ACHN (cell line): ENCODE measurements at places on chromosomes 2 and 18.
A peak's percentile ranks its signal among the peaks of the same experiment; 100 is the strongest.

GRCh38 chr2:191043438-191043837 lies 29.5 kb upstream of the STAT1 start:
- DNase-seq, result no peak

DNA sequence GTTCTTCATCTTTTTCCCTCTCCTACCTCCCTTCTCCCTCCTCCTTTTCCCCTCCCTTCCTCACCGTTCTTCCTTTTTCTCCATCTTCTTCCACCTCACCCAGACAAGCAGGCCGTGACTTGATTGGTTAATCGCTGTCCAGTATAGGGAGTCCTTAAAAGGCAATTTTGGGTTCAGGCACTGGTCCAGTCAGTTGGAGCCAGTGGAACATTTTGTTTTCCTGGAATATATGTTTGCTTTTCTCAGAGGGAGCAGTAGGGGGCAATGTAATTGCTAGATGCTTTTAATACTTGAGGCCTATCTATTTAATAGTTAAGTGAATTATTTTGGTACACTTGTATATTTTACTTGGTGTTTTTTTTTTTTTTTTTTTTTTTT lies 15.0 kb downstream of the ELAC1 start:
- DNase-seq, result peak; percentile 17

DNA sequence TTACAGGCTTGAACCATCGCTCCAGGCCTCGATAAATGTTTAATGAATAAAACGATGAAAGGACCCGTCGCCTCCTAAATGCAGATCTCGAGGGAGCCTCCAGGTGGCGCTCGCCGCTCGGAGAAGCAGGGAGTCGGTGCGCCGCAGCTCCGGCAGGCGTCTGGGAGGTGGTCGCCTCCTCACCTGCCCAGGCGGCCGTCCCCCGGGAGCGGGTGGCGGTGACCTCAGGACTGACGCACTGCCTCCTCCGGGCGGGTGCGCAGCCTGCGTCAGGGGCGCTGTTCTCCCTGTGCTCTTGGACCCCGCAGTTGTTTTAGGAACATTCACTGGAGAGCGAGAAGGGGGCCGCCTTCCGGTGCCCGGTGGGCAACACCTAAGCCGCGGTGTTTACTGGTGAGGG lies 38.6 kb upstream of the POLE4 start:
- peak; percentile 54 for DNase-seq

GRCh38 chr2:131132729-131133128 lies 27.6 kb downstream of the PLEKHB2 start:
- no peak for DNase-seq

GRCh38 chr2:160270571-160271113 lies 70.6 kb upstream of the ITGB6 start:
- peak; percentile 95 for DNase-seq

- DNase-seq, result peak; percentile 83
These were observed 16.3 kb downstream of the GPR55 start for GRCh38 chr2:230908595-230909191.

DNA sequence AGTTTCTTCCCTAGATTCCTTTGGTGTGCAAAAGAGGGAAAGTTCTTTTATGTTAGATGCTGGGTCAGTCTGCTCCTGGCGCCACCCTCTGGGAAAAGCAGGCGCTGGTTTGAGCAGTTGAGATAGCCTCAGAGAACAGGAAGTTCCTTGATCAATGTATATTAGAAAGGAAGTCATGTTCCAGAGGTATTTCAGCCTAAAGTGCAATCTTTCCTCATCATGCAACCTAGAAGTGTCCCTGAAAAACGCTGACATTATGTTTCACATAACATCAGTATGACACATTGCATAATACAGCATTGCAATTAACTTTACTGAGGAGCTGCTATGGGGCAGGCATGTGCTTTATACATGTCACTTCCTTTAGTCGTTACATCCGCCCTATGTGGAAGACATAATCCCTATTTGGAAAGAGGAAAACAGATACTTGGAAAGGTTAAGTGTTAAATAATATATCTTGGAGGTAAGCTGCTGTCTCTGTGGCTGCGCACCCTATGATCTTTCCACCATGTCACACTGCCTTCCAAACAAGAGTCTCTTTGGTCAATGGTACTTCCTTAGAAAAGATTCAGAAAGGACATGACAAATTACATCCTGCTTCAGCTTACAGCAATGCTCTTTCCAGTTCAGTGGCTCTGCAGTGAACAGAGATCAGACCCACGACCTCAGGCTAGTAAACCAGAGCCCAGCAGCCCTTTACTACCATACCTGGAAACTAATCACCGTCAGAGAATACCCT lies 369.7 kb downstream of the RAD51AP2 start:
- peak; percentile 38 for DNase-seq

DNA sequence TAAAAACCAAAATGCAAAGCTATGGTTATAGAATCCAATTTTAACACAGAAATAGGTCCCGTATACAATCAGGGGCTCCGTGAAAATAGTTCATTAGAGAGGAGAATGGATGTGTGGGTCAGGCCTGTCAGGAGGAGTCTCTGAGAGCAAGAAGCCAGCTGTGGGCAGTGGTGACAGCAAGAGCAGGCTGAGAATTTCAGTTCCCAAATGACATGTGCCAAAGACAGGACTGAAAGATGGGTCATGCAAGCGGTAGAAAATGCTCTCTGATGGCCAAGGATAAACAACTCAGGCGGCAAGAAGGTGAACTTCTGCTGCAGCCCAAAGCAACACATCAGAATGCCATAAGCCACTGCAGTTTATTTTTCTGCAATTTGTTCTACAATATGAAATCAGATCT lies 100.4 kb downstream of the CCDC141 start:
- no peak for DNase-seq

GRCh38 chr18:51711298-51711889 lies 513.9 kb upstream of the MEX3C start:
- no peak for DNase-seq

- DNase-seq, result no peak
These were observed 41.1 kb downstream of the MYO7B start for GRCh38 chr2:127576433-127577207.

DNA sequence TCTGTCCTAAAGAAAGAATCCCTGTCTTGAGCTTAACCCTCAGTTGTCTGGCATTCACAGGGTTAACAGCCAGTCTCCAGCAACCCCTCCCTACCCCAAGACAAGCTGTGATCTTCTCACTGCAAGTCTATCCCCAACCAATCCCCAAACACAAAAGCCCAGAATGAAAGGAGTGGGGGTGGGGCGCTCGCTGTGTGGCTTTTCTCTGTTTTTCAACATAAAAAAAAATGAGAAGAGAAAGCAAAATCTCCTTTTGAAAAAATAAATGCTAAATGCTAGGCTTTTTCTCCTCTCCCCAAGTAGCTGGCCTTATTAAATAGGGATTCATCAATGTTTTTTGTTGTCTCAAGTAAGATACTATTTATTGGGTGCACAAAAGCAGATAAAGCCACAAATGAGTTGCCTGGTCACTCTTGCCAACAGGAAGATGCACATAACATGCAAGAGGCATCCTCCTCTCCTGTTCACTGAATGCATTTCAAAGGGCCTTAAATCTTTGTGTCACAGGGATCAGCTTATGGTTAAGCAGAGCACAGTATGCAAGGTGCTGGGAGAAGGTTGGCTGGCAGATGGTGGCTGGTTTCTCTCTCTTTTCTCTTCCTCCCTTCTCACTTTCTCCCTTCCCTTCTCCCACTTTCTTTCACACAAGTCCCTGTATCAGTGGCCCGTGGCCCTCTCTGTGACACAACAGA lies 225.6 kb downstream of the CMPK2 start:
- DNase-seq, result no peak

DNA sequence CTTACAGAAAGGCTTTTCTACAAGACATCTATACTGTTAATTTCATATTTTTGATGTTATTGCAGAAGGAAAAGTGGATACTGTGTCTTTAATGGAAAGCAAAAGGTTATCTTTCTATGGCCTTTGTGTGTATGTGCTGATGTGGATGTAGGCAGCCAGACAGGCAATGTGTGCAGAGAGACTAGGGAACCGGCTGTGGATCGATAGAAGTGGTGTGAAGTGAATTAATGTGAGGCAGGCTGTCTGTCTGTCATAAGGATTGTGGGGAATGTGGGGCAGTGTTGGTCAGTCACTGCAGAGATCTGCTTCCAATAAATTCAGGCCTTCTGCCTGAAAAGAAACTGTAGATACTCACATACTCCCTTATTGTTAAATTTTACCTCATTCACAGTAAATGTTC lies 156.7 kb downstream of the WDR7 start:
- DNase-seq, result no peak

DNA sequence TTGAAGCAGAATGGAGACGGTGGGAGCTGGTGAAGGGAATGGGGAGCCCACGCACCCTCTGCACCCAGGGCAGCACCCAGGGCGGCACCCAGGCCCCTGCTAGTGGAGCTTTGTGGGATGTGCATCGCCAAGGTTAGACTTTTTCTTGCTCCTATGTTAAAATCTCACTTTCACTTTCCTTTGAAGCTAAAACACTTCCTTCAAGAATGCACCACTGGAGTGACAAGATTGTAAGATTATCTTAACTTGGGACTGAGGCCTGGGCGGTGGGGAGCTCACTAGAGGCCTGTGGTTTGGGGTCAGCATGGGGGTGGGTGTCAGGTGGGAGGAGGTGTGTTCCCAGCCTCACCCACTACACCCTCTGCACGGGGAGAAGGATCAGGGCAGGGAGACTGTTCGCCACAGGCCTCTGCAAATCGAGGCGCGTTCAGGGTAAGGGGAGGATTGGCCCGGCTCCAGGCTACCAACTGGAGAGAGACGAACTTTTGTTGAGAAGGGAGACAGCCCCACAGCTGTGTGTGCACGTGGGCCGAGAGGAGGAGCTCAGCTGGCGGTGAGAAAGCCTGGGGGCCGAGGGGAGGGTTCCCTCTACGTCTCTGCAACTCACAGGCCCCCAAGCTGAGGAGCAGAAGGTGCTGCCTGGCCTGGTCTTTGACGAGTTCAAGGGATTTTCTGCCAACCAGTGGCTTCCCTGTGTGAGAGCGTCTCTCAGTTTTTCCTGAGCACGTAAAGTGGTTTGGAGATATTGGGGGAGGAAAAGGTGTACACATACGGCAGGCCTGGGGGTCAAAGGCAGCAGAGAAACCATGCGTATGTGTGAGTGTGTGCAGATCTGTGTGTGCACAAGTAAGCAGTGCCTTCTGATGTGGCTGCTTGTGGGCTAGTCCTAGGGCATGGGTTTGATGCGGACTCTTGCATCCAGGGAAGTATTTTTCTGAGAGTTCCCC lies 147.7 kb downstream of the KLHL29 start:
- no peak for DNase-seq

DNA sequence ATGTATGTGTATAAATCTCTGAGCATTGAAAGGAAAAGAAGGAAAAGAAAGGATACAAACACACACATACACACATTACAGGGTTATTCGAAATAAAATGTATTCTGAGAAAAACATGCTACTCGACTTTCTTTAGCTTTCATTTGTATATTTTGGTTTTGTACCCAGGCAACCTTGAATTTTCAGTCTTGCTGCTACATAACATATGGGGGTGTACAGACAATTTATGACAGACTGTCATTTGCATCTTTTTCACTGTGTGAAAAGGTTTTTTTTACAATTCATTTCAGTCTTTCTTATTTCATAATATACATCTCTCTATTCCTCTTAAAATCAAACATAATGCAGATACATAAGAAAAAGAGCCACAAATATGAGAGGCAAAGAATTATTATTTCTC lies 1238.4 kb upstream of the NXPH2 start:
- DNase-seq, result no peak

- no peak for DNase-seq
These were observed 29.5 kb upstream of the ZNF396 start for GRCh38 chr18:35406666-35407065.

GRCh38 chr18:22928339-22928738 lies 4.8 kb upstream of the RBBP8 start:
- no peak for DNase-seq

- DNase-seq, result no peak
These were observed 74.3 kb downstream of the KCNF1 start for GRCh38 chr2:10985901-10986535.

GRCh38 chr2:215338883-215339679 lies 27.2 kb downstream of the ATIC start:
- DNase-seq, result no peak

- peak; percentile 10 for DNase-seq
These were observed 110.1 kb upstream of the FBXO11 start for GRCh38 chr2:48016225-48017019.

DNA sequence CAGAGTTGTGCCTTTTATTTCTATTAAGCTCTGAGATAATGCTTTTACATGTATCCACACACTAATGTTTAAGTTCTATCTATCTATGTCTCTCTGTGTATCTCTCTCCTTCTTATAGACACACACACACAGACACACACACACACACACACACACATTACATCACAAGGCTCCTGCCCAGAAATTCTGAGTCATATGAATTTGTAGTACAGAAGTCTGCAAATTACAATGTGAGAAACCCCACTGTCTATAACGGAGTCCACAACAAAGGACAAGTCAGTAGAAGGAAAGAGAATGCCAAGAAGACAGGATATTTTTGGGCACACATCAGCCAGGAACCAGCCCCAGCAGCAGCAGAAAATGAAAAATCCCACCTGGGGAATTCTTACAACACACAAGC lies 142.4 kb downstream of the EN1 start:
- no peak for DNase-seq

DNA sequence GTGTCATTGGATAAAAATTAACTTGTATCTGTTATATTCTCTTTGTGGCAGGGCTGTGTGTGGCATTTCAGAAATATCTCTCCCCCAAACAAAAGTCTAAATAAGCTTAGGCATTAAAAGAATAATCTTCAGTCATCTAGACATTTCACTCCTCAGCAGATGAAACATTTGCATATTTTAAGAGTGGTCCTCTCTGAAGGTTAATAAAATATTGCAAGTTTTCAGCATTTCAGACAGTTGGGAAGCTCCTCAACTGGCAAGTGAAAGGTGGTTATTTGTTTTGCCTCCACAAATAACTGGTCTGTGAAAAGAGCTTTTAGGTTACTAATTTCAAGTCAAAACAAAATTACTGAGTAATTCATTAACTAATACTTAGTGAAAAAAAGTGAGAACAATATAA lies 462.6 kb downstream of the EPHA4 start:
- no peak for DNase-seq

- DNase-seq, result peak; percentile 45
These were observed 615 bp downstream of the ADNP2 start for GRCh38 chr18:80109676-80110078.

DNA sequence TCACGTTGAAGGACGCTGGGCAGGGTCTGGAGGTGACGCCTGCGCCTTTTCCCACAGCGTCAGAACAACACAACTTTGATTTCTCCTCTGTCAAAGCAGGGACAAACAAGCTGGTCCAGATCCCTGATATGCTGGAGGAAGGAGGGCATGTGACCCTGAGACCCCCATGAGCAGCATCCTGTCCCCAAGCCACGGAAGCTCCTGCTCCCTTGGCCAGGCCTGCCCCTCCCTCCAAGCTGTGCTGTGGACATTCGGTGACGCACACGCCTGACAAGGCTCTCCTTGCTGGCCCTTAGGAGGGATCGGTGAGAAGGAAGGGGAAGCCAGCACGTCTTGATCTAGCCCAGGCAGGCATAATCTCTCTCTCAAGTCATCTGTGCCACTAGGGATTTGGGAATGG lies 11.3 kb downstream of the MLPH start:
- no peak for DNase-seq

GRCh38 chr2:3644246-3644525 lies 13.8 kb upstream of the ALLC start:
- no peak for DNase-seq

- peak; percentile 43 for DNase-seq
These were observed 22.8 kb downstream of the NPC1 start for GRCh38 chr18:23563377-23564043.

- peak; percentile 27 for DNase-seq
These were observed 47.8 kb downstream of the TEX51 start for GRCh38 chr2:126946318-126947102.

GRCh38 chr2:101112772-101113157 lies 38.4 kb downstream of the TBC1D8 start:
- no peak for DNase-seq

GRCh38 chr2:136251885-136252585 lies 134.1 kb upstream of the CXCR4 start:
- DNase-seq, result no peak
